ENCODE measurements at places on chromosomes 12 and 14.

DNA sequence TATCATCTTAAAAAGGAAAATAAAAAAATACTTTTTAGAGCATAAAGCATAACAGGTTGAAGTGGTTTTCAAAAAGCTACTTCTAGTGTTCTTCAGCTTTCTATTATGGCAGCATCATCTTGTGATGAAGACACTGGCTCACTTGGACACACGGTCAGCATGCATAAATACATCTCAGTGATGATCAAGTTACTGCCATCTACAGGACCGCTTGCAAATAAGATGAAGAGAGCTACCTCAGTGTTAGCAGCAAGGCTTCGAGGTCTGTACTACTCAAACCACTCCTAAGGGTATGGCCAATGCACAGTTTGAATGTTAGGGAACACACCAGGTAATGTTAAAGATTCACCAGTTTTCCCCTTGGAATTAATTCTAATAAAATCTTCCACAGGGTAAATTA lies 58.8 kb downstream of the GALC start:
- DNase-seq: no peak

DNA sequence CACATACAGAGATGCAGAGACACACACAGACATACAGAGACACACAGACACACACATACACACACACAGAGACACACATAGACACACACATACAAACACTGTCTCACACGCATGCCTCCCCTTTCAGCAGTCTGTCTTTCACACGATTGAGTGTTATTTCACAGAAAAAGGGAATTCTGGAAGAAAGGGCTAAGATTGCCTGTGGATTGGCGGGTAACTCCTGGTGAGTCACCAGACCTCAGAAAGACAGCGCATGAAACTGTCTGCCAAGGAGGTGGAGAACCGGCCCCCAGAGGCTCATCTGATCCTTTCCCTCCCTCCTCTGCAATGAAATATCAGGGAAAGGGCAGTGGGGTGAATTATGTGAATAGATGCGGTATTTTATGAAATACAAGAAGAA lies 127.2 kb upstream of the GSC start:
- DNase-seq: no peak

DNA sequence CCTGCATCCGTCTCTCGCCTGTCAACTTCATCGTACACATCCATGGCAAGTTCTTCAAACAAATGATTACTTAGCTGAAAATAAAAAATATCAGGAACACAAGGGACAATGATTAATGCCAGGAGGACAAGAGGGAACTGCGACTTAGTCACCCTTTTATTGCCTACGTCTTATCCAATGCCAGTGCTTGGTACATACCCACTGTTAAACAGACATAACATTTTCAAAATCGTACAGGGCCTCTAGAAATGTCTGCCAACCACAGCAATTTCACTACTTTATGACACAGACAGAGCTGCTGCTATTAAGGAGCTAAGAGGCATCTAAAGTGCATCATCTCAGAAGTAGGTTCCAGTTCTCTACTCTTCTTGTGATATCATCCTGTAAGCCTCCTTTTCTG lies 34.6 kb downstream of the GIT2 start:
- no peak for DNase-seq

GRCh38 chr12:71045781-71046180 lies 112.0 kb downstream of the TSPAN8 start:
- no peak for DNase-seq

DNA sequence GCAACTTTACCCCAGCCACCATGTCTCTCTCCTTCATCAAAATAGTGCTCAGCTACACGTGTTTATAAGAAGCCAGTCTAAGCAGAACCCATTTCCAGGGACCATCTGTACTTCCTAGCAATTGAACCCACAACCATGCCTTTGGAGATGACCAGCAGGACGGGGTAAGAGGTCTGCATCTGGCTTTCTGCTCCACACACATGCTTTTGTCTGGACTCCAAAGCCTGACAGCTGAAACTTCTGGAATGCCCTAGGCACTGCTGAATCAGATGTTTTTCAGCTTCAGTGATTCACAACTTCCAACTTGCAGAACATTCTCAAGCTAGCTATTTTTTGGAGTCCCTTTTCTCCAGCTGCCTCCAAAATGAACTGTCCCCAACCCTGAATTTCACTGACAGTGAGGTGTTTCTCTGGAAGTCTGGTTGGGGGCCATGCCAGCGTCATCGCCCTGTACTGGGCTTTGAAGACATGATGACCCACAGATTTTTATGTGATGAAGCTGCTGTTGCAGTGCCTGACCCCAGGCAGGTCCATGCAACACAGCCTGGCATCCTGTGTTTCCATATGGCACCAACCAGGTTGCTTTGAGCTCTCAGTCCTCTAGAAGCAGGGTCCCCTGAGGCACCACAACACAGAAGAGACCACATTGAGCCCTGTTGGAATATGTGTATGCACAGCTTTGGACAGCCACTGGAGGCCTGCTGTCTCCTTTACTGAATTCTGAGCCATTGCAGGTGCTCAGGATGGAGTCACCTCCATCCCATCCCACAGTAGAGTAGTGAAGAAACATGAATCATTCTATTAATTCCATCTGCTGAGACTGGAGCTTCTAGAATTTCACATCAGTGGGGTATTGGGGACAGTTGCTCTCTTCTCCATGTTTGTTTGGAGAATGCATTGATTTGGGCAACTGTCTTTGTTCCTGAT lies 80.2 kb downstream of the NUAK1 start:
- DNase-seq: no peak

- peak; percentile 15 for DNase-seq
Measured at GRCh38 chr12:105507311-105508038, 177.0 kb downstream of the C12orf75 start.

All from renal cortex interstitium (tissue), 15 donors.